ENCODE measurements at places on chromosomes 11 and 22.

- no peak for DNase-seq
Observed at GRCh38 chr22:21055880-21056319, 10.2 kb downstream of the LRRC74B start.

GRCh38 chr11:110855191-110855590 lies 143.0 kb upstream of the ARHGAP20 start:
- no peak for DNase-seq

- DNase-seq: no peak
Observed at GRCh38 chr11:60925868-60926267, 1.6 kb downstream of the TMEM132A start.

- no peak for DNase-seq
Observed at GRCh38 chr11:87125257-87125656, 87.5 kb downstream of the TMEM135 start.

DNA sequence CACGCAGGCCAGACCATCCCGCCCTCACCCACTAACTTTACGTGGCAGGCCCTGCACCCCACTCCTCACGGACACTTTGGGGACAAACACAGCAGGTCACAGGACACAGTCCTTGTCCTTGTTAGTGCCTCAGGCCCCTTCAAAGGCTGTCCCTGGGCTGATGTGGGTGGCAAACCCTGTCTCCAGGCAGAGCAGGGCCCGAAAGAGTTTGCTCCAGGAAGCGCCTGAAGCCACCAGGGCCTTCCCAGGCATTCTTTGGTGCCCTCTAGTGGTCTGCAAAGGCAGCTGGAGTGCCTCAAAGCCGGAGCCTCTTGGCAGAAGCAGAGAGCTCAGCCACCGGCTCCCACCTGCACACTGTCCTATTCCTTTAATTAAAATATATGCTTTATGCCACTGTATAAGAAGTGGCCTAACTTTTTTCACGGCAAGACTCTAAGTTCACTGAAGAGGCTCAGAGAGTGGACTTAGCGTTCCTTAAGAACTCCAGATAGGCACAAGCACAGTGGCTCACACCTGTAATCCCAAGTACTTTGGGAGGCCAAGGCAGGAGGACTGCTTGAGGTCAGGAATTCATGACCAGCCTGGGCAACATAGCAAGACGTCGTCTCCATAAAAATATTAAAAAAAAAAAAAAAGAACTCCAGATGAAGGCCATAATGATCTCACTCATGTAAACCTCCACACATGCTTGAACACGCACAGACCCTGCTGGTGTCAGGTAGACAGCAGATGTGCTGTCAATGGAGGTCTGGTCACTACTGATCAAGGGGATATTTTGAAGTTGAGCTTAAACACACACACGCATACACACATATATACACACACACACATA lies 11.1 kb downstream of the TXN2 start:
- DNase-seq: peak; percentile 12

DNA sequence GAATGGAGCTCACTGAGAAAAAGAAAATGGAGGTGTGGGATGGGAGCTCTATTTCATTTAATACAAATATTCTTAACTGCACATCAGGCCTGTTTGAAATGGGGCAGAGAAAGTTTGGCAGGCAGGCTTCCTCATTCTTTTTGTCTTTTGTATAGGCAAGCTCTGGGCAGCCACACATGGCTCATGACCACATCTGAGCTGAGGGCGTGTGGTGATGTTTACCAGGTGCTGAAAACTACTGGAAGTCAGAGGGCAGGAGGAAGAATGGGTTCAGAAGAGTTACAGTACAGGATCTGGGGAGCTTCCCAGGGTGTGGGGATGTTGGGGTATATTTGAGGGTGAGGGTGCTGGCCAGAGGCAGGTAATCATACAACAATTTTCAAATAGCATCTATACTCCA lies 66.3 kb upstream of the NAV2 start:
- DNase-seq: no peak

DNA sequence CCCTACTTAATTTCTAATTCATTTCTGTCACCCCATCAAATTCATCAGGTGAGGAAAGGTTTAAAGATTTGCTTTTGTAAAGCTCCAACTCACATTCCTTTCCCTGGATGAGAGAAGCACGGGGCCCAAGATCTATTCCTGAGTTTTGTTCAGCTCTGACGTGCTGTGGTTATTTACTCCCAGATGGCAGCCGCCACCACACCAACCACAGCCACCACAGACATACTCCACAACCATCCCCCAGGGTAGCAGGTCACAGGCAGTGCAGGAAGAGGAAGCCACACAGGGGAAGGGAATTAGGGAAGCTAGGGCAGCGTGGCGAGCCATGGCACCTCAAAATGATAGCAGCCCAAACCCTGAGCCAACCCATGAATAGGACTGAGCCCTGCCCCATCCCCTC lies 63.5 kb upstream of the CSNK2A3 start:
- DNase-seq: no peak

GRCh38 chr11:61575886-61576861 lies 4.7 kb downstream of the SYT7 start:
- no peak for DNase-seq

DNA sequence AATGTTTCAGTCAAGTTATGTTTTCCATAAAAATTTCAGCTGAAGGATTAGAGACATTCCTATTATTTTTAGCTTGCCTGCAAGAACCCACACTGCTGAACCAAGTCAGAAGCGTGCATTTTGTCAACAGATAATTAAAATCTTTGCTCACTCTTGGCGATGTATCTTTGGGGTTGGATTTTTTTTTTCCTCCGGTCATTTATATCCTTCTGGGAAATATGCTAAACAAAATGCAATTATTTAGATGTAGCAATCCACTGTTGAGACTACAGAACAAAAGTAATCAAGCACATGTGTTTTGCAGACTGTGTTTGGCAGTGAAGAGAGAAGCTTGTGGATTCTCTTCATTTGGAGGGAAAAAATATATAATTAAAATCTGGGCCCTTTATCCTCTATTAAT lies 15.3 kb upstream of the NELL1 start:
- DNase-seq: no peak

DNA sequence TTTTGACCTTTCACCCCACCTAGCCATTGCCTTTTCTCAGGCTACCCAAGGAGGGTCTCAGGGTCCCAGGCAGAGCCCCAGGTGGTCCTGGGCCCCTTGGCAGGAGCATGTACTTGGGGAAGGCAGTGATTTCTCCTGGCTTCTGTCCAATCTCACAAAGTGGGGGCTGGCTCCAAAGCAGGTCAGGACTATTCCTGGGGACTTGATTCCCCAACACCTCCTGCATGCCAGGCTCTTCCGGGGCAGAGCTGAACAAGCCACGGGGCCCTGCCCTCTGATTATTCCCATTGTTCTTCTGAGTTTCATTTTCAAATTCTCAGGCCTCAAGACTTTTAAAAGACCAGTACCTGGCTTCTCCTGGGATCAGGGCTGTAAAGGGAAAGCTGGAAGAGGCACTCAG lies 1.5 kb upstream of the TCF20 start:
- no peak for DNase-seq

DNA sequence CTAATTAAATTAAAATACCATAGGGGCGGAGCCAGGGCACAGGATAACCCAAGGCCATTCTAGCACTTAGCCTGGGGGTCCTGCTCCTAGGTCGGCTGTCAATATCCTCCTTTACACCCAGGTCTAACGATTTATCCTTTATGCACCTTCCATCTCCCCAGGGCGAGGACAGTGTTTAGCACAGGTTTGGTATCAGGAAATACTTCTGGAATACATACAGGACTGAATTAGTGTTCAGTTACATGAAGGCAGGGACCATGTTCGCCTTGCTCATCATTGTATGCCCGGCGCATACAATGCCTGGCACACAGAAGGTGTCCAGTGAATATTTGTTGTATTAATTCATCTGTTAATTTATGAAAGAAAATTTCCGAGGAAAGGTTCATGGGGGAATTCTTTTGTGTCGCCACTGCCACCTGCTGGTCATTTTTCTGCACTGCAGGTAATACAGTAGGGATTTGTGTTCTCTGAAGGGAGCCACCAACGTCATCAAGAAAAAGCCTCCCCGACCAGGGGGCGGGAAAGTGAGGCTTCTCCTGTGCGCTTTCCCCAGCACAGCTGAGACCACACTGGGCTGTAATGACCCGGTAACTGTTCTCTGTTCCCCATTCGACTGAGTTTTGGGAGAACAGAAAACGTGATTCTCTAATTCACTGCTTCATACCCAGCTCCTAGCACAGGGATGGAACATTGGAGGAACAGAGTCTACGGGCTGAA lies 68.7 kb upstream of the ASPHD2 start:
- peak; percentile 21 for DNase-seq

- no peak for DNase-seq
Observed at GRCh38 chr11:119473226-119473625, 50.3 kb upstream of the THY1 start.

GRCh38 chr11:78929906-78930220 lies 355.2 kb upstream of the NARS2 start:
- no peak for DNase-seq

GRCh38 chr11:134412203-134413042 lies at the start of gene B3GAT1:
B3GAT1 (minus strand) TSS chr11:134412242; CDS start chr11:134387659, 24,583 bp downstream.
- peak; percentile 66 for DNase-seq

DNA sequence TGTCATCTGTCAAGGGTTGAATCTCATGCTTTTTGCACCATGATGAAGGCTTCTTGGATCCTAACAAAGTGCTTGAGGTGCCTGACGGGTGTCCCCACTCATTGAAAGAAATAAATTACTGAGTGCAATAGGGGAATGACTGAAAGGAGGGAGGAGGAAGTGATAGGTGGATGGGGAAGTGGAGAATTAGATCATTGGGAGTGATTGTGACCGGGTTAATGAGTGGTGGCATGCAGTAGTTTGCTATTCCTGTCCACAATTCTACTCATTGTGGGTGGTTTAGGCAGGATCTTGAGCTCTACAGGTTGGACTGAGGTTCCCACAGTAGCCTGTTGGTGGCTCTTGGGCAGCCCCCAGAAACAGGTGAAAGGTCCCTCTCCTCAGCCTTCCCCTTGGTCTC lies 44.3 kb downstream of the THAP12 start:
- no peak for DNase-seq

- no peak for DNase-seq
Observed at GRCh38 chr22:36237462-36238372, 1.6 kb downstream of the APOL2 start.

- DNase-seq: no peak
Observed at GRCh38 chr11:21501245-21501644, 691.6 kb upstream of the ANO5 start.

- no peak for DNase-seq
Observed at GRCh38 chr22:19993926-19994325, 22.7 kb downstream of the ARVCF start.

- no peak for DNase-seq
Observed at GRCh38 chr11:118531597-118532084, 649 bp downstream of the TMEM25 start.

GRCh38 chr11:73659961-73660360 lies 13.6 kb downstream of the PLEKHB1 start:
- DNase-seq: peak; percentile 39

- DNase-seq: no peak
Observed at GRCh38 chr11:60288531-60288930, 8.1 kb downstream of the MS4A4A start.

GRCh38 chr11:119616586-119617339 lies 112.2 kb downstream of the NECTIN1 start:
- DNase-seq: no peak

- DNase-seq: no peak
Observed at GRCh38 chr11:70713988-70714665, 315.8 kb downstream of the CTTN start.

DNA sequence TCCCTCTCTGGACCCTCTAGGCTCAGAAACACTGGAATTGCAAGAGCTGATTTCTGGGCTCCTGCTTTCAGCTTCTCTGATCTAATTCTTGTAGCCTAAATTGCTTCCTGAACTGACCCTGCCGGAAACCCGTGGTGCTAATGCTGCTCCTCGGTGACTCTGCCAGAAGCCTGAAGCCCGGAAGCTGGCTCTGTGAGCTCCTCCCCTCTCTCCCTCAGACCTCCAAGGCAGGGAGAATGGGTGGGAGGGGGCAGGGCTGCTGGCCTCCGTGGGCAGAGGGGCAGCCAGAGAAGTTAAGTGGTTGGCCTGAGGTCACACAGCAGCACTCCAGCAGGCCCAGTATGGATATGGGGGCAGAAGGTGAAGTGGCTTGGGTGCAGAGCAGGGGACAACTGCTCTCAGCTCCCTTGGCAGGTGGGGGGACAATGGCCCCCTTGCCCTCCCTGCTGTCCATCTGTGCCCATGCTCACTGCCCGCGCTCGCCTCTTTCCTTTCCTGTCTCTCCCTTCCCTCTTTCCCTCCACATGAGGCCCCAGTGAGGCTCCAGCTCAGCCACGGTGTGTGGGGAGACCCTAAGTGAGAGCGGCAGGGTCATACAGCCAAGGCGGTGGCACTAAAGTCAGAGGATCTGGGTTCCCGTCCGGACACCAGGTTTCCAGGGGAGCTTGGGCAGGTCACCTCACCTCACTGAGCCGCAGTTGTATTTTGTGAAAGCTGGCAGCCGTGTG lies 16.2 kb downstream of the CAPN5 start:
- no peak for DNase-seq

GRCh38 chr11:128775468-128775867 lies 81.6 kb downstream of the FLI1 start:
- no peak for DNase-seq

- DNase-seq: no peak
Observed at GRCh38 chr11:114232400-114233059, 63.7 kb upstream of the NNMT start.

DNA sequence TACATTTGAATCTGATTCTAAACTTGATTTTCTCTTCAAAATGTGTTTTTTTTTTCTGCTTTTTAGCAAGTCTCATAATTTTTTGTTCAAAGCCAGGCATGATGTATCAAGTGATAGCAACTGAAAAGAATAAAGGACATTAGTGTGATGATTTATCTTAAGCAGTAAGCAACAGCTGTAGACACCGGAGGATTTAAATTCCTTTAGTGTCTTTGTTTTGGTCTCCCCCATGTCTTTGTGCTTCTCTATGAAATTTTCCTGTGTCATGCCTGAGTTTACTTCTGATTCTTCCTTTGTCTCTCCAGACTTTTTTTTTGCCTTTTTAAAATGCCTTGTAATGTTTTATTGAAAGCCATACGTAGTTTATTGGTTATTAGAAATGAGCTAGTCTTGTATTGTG lies 934.2 kb upstream of the RAG2 start:
- DNase-seq: no peak

DNA sequence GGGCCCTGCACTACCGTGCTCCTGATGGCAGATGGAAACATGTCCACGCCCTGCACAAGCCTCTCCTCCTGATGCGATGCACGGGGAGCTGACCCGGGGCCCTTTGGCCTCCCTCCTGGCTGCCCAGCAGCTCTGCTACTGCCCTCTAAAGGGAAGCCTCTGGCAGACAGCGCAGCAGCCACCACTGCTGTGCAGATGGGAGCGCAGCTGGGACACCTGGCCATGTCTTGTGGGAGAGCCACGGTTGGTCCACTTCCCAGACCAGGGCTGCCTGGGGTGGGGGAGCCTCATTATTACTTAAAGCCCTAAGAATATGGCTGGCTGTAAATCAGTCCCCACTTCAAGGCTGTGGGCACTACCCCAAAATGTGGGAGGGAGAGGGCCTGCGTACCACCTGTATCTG lies 38.3 kb downstream of the TBX1 start:
- DNase-seq: no peak

GRCh38 chr11:18578975-18579598 lies 9.4 kb downstream of the UEVLD start:
- no peak for DNase-seq

GRCh38 chr22:27327981-27328721 lies 473.4 kb downstream of the MN1 start:
- no peak for DNase-seq

- DNase-seq: peak; percentile 90
Observed at GRCh38 chr11:33869481-33870422, 22.1 kb downstream of the LMO2 start.
